GM13977 (cell line): ENCODE measurements at places on chromosomes 5 and 9.
A peak's percentile ranks its signal among the peaks of the same experiment; 100 is the strongest.

GRCh38 chr9:112007575-112008240 is 111.1 kb downstream of the UGCG start:
- DNase-seq: no peak

DNA sequence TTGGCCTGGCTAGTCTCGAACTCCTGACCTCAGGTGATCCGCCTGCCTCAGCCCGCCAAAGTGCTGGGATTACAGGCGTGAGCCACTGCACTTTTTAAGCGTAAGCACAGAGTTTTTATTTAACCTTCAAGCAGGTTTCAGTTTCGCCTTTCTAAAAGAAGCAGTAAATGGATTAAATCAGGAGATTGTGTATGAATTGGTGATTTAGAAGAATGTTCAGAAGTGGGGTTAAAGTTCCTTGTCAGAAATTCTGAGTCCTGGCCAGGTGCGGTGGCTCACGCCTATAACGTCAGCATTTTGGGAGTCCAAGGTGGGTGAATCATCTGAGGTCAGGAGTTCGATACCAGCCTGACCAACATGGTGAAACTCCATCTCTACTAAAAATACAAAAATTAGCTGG is 12.2 kb downstream of the HSPA4 start:
- no peak for DNase-seq

DNA sequence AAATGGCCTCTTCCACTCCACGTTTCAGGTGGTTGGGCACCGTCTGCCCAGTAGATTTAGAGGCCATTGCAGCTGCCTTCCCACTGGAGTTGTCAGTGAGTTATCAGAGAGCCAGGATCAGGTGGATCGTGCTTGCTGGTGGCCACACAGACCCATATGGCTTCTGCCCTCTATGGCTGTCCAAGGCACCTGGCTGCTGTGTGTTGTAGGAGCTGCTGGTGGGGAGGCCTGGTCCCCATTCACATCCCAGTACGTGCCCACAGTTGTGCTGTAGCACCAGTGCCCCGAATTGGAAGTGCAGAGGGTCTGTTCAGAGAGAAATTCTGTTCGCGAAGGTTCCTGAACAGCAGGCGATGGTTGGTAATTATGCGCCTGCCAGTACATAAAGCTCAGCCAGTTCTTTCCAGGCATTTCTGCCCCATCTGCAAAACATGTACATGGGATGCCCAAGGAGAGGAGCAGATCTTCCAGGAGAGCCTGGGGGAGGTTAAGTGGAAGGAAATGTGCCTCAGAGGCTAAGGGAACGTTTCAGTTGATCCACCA is 41.1 kb downstream of the UBE2QL1 start:
- no peak for DNase-seq

GRCh38 chr5:138947780-138948179 is 72.6 kb upstream of the LRRTM2 start:
- DNase-seq: no peak

- no peak for DNase-seq
These were observed 26.7 kb downstream of the SH3TC2 start for GRCh38 chr5:149036168-149036567.

DNA sequence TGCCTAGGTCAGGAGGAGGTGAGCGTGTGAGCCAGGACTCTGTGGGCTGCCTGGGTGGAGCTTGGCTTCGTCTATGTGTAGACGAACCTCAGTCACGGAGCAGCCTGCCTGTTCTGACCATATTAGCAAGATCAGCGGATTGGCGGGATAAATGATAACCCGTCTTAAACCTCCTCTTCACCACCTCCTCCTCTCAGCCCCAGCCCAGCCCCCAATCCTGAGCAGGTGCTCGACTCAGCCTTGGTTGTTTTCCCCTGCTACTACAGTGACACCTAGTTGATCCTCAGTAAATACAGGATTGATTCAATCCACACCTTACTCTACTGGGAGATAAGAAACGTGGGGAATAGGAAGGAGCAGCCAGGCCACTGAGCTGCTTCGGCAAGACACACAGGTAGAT is 286.1 kb downstream of the IRX2 start:
- no peak for DNase-seq

GRCh38 chr5:43190755-43191603 is 1.0 kb upstream of the NIM1K start:
- DNase-seq: no peak

GRCh38 chr5:135124128-135124527 is 90.1 kb upstream of the PITX1 start:
- DNase-seq: no peak

DNA sequence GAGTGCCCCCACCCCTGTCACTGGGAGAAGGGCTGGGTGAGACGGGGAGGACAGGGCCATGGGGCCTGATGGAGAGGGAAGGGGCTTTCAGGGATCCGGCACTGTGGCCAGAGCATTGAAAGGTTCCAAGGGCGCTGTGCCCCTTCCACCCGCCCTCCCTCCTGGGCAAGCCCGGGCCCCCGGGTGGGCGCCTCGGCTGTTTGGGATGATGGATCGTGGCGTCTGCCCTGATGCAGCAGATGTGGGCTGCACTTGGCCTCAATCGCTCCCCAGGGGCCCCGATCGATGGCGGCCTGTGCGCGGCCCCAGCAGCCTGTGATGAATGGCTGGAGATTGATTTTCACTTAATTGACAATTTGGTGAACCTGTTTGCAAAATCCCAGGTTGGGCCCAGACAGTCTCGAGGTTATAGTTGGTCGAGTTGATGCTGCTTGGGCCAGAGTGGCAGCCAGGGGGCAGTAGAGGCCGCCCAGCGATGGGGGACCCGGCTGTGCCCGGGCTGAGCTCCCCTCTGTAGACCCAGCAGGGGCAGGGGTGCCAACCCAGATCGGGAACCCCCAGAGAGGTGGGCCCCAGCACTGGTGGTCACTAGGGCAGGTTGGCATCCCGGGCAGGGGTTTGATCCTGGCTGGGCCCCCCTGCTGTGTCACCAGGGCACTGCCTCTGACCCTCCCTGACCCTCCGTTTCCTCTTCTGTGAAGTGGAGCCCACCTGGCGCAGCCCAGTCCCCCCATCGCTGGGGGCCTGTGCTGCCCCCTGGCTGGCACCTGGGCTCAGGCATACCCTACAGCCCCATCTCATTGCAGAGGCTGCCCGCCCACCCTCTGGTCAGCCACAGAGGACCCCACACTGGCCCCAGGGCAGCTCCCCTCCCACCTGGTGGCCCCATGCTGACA is 34.7 kb downstream of the LHX3 start:
- DNase-seq: peak; percentile 89

DNA sequence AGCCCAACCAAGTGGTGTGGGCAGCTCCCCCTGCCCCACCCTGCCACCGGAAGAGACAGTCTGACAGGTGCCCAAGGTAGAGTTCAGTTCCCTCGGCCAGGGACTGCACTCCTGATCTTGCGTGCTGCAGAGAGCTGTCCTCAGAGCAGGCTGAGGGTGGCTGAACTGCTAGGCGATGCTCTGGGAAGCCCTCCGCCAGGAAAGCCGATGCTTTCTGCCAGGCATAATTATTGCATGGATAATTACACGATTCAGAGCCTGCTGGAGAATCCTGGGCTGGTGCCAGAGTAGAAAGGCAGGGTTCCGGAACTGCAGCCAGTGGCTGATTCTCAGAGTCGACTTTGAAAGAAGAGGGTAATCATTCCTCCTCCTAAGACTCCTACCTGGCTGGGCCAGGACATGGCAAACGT is 19.3 kb downstream of the KCNIP1 start:
- DNase-seq: no peak

DNA sequence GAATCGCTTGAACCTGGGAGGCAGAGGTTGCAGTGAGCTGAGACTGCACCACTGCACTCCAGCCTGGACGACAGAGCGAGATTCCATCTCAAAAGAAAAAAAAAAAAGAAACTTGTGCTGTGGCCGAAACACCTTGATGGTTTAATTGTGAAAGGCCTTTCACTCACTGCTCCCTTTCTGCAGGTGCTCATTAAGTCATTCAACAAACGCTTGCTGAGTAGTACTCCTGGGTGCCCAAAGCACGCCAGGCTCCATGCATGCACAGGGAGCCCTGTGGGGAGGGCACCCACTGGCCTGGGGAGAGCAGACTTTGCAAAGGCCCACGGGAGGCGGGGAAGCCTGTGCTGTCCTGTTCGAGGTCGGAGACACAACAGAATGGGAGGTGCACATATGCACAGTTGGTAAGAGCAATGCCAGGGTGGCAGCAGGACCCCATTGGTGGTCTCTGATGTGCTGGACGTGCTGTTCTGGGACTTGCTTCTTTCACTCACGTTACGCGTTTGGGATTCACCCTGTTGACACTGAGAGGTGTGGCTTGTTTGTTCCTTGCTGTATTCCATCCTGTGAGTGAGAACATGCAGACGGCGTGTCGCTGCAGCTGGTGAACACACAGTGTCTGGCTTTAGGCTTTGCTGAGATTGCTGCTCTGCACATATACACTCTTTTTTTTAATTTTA is 3.0 kb upstream of the ENTPD2 start:
- DNase-seq: no peak

DNA sequence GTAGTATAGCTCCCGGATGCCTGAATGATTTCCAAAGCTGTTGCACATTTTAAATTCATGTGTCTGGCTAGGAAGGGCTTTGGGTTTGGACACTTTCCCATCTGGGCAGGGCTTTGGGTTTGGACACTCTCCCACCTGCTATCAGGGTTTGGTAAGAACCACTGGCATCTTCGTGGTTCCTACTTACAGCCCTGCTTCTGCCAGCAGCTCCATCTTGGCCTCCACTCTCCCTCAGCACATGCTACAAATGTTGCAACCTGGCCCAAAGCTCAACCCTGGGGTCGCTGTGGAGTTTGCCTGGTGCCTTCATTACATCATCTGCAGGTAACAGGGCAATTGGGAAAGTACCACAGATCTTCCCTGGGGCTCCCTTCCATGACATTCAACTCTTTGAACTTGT is 3.5 kb downstream of the TMCO6 start:
- DNase-seq: no peak

DNA sequence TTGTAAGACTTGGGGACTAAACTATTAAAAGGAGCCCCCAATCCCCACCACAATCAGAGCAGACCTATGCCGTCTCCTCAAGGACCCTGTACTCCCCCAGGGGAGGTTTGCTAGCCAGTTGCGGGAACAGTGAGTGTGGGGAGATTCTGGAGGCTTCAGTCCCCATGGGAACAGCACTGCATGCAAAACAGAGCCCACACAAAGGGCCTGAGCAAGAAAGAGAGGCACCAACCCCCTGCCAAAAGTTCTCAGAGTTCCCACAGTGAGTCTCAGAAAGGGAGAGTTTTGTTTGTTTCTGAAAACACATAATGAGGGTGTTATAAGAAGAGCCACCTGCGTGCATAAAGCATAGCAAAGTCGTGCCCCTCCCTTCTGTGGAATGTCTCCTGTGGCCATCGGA is 56.6 kb downstream of the CFAP90 start:
- DNase-seq: peak; percentile 62

GRCh38 chr5:175681045-175681967 is 23.4 kb downstream of the HRH2 start:
- DNase-seq: no peak

- no peak for DNase-seq
These were observed 130.6 kb downstream of the NDUFS4 start for GRCh38 chr5:53691014-53691413.

- no peak for DNase-seq
These were observed 20.2 kb downstream of the HNRNPH1 start for GRCh38 chr5:179603308-179603707.

- no peak for DNase-seq
These were observed 188.4 kb upstream of the DAPK1 start for GRCh38 chr9:87309236-87309635.

- no peak for DNase-seq
These were observed 309.3 kb upstream of the SEMA6A start for GRCh38 chr5:116883875-116884274.

GRCh38 chr5:88251048-88251711 is 17.5 kb downstream of the TMEM161B start:
- no peak for DNase-seq
